ENCODE measurements at places on chromosomes 5 and 9.

- DNase-seq: no peak
Observed at GRCh38 chr5:78879516-78879915, 105.6 kb downstream of the ARSB start.

GRCh38 chr5:1508659-1509290 lies 15.0 kb downstream of the LPCAT1 start:
- no peak for DNase-seq

- DNase-seq: no peak
Observed at GRCh38 chr5:10602031-10602806, 38.3 kb downstream of the ANKRD33B start.

DNA sequence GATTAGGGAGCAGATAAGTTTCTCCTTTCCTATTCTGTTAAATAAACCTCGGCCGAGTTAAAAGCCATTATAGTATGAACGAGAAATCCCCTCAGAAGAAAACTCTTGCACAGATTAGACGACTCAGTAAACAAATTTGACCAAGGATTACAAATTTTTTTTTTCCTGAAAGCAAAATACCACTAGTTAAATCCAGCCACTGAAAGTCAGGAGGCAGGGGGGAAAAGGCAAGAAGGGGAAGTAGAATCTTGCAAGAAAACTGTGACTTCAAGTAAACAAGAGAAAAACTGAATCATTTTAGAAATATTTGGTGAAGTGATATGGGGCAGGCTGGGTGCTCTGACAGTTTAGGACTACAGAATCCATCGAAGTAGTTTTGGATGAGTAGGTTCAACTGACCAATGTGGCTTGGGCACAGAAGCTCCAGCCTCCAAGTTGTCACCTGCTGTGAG lies 251.0 kb downstream of the DENND1A start:
- no peak for DNase-seq

DNA sequence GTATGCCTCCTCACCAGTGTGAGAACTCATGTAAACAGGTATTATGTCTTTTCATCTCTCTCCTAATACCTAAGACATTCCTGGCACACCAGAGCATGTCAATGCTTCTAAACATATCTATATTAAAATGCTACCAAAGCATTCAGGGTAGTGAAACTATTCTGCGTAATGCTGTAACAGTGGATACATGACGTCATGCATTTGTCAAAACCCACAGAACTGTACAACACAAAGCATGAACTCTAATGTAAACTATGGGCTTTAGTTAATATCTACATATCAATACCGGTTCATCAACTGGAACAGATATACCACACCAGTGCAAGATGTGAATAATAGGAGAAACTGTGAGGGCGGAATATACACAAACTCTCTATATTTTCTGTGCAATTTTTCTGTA lies 72.2 kb upstream of the GABRP start:
- no peak for DNase-seq

GRCh38 chr5:125006011-125006685 lies 259.7 kb upstream of the ZNF608 start:
- DNase-seq: peak; percentile 22

DNA sequence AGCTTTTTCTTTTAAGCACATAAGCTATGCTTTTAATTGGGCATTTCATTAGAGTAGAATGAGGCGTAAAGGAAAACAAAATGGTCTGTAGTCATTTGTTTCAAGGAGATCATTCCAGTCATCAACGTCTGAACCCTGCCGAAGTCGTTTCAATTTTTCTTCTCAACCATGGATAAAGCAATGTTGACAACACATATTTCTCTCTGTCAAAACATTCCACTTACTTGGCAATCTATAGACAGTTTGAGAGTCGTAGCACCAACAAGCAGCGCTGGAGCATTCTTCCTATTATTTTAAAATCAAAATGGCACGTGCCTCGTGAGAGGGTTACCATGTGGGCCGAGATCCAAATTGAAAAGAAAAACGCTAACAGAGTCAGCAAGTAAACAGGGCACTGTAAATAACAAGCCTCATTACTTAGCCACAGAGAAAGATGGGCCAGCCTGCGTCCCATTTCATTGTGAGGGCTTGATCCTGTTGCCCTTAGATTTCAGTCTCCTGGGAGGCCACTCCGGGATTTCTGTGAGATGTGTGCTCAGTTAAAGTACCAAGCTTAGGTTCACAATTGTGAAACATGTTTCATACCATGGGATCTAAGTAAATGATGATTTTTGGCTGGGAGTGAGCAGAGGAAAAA lies 422.9 kb downstream of the DTWD2 start:
- DNase-seq: no peak

DNA sequence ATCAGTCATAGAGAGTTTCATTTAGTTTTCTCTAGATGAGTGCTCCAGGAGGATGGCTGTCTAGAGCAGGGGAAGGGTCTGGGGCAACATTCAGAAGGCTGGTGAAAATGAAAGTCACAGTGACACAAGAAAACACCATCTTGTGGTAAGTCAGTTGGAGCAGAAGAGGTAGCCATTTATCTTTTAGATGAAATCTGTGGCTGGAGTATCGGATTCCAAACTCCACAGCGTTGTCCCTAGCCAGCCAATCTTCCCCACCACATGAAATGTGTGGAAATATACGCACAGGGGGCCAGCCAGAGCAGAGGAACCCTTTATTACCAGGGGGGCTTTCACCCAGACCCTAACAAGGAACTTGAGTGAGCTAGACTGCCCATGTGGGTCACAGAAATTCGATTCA lies 15.9 kb upstream of the TNFAIP8 start:
- DNase-seq: no peak

DNA sequence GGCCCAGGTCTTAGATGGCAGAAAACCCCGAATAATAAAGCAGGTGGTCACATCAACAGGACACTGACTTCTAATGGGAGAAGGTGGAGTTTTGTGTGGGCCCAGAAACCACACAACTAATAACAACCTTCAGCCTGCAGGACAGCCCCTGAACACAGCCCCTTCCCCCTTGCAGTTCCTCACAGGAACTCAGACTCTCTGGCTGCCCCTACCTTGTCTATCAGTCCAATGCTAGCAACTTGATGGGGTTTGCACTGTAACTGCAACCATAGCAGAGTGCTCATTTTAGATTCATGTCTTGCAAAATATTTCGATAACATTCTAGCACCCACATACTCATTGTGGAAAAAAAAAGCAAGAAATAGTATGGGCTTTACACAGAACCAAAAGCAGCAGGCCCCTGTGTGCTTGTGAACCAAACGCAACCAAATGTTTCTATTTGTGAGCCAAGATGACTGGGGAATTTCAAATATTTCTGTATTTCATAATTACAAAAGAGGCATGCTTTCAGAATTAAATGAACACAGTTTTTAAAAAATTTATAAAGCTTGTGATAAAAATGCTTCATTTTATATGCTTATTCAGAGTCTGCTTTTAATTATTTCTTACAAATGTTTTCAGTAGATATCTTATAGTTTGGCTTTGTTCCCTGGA lies 62.7 kb upstream of the PDE4D start:
- DNase-seq: no peak

- DNase-seq: no peak
Observed at GRCh38 chr5:136622747-136623146, 257.4 kb upstream of the TRPC7 start.

DNA sequence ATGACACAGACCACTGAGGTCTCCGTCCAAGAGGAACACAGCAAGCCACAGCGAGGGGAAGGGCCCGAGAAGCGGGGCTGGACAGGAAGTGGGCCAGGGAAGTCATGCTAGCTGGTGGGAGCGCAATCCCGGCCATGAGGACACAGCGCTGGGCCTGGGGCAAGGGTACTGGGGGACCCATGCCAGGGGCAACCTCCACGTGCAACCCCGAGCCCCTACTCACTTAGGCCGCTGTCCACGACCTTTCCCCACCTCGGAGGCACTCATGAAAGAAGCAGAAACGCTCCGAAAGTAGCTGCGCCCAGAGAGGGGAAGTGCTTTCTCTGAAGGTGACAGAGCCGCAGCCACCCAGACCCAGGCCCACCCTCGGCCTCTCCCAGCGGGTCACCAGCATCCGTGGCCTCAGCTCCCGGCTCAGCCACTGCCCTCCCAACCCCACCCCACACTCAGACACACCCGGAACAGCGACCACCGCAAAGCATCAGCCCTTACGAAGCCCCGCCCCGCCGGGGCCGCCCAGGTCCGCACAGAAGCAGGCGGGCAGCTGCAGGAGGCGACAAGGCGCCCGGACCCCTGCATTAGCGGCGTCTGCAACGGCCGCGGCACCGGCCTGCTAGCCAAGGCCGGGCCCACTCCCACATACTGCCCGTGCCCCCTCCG lies 782 bp downstream of the BICD2 start:
- DNase-seq: no peak

Data from NCI-H2171 treated with DMSO at 0.1 percent for 48 hours (cell line).